ENCODE measurements at places on chromosomes 3 and 15. TPM values are rescaled to one million over a fixed set of nuclear protein-coding genes. Genes with fewer than 3 reads are reported as not detected.

The PDZRN3 gene
- total RNA-seq: not detected

The SLC28A2 gene
- not detected for total RNA-seq

The ATP13A4 gene
- 6.5 TPM for total RNA-seq

The CTXN2 gene
- not detected for total RNA-seq

The CDCP1 gene
- 7.0 TPM for total RNA-seq

DNA sequence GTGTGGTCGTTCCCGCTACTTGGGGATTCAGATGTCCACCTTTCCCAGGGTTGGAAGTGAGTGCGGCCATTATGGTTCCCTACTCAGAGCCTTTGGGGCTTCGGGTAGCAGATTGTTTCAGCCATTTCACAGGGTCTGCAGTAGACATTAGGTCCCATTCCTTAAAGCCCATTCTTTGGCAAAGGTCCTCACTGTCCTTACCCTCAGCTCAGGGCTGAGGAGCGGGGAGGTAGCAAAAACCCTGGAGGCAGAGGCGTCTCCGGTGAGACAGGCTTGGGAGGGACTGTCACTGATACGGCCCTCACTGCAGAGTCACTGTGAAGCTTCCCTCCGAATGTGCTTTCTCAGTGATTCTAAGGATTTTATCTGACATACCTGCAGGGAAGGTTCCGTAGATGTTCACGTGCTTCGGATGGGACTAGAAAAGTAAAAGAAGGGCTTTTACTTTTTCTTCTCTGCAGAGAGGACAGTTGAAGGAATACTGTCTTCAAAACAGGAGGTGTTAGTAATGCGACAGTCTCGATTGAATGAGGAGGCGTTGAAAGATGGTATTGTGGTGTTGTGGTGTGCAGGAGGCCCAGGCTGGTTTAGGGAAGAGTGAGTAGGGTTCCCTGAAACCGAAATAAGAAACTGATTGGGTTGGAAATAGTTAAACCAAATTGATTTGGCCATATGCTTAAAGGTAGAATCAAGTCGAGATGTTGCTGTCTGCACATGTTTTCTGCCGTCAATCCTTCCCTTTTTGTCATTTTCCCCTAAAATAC lies 630 bp downstream of the ATP6V1A start:
- peaks cover 15% of the 10 kb centered on the region for H3K36me3 ChIP-seq
- peaks cover 41% of the 10 kb centered on the region for H3K4me1 ChIP-seq
- peak overlapping the region; percentile 100 for H3K27ac ChIP-seq
- DNase-seq: peak; percentile 49
- peak overlapping the region; percentile 92 for H3K4me3 ChIP-seq

DNA sequence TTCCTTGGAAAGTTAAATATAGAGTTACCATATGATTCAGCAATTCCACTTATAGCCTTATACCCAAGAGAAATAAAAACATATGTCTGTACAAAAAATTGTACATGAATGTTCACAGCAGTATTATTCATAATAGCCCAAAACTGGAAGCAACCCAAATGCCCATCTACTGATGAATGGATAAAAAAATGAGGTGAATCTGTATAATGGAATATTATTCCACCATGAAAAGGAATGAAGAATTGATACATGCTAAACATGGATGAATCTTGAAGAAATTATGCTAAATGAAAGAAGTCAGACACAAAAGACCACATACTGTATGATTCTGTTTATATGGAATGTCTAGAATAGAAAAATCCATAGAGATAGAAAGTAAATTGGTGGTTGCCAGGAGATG lies 61.4 kb downstream of the TTC23 start:
- DNase-seq: no peak
- H3K27ac ChIP-seq: no peak overlapping the region
- H3K27me3 ChIP-seq: peaks cover 10% of the 10 kb centered on the region
- H3K4me1 ChIP-seq: no peaks in the 10 kb centered on the region
- H3K4me3 ChIP-seq: no peak overlapping the region

- peaks cover 4% of the 10 kb centered on the region for H3K36me3 ChIP-seq
- H3K27me3 ChIP-seq: no peaks in the 10 kb centered on the region
- H3K27ac ChIP-seq: no peak overlapping the region
- H3K4me3 ChIP-seq: no peak overlapping the region
- peaks cover 22% of the 10 kb centered on the region for H3K4me1 ChIP-seq
- DNase-seq: no peak
These were observed 8.4 kb downstream of the NR1D2 start for GRCh38 chr3:23953523-23953922.

DNA sequence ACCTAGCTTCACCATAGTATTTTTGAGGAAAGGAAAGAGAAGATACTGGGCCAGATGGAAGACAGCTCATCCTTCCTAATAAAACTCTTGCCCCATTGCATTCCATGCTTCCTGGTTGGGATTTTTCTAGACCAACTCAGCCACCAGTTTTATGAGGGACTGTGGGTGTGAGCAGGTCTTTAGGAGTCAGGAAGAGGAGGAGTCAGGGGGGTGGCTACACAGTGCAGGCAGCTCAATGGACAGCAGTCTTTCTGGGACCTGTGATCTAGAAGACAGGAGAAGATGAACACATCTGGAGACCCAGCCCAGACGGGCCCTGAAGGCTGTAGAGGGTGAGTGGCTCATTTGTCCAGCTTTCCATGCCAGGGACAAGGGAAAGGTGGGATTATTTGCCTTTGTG lies at the start of gene NOX5:
Gene NOX5, plus strand, starts transcription at position 242 of the 400 bp plus-strand sequence. Its CDS starts 41 bp downstream, at position 283.
- peaks cover 6% of the 10 kb centered on the region for H3K27me3 ChIP-seq
- peak; percentile 21 for DNase-seq
- H3K36me3 ChIP-seq: peaks cover 4% of the 10 kb centered on the region

- no peaks in the 10 kb centered on the region for H3K27me3 ChIP-seq
- no peak overlapping the region for H3K4me3 ChIP-seq
- H3K36me3 ChIP-seq: no peaks in the 10 kb centered on the region
- H3K27ac ChIP-seq: peak overlapping the region; percentile 55
These were observed 4.7 kb upstream of the TBC1D2B start for GRCh38 chr15:78082106-78082742.

DNA sequence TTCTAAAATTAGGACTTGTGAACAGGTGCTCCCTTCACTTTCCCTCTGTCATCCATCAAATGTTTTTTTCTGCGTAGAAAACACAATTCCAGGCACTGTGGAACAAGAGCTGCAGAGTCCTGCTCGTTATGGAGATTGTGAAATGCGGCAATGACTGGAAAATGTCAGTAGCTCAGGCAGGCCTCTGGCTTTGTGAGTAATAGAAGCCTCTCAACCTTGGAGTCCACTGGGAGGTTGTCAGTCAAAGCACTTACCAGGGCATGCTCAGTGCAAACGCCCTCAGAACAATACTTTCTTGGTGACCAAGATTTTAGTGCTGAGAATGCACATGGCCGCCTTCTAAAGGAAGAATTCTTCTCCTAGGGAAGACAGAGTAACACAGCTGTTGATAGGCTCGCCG lies 26.7 kb upstream of the MED12L start:
- no peak overlapping the region for H3K4me3 ChIP-seq
- no peak overlapping the region for H3K27ac ChIP-seq
- H3K4me1 ChIP-seq: no peaks in the 10 kb centered on the region
- no peak for DNase-seq
- H3K36me3 ChIP-seq: no peaks in the 10 kb centered on the region

DNA sequence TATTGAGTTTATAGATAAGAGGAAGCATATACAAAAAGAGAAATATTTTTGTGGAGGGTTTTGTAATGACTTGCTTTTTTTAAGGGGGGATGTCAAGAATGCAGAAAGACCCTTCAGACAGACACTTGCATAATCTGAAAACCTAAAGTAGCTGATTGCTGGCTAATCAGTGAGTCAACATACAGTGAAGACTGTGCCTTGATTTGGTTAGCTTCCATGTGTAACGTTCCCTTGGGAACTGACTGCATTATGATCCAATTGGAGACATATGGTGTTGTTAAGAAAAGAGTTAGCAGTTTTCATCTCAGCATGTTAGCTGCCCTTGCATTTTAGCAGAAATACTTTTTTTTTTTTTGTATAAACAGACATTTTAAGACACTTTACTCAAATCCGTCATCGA lies 483.2 kb downstream of the RBMS3 start:
- no peaks in the 10 kb centered on the region for H3K27me3 ChIP-seq
- H3K36me3 ChIP-seq: no peaks in the 10 kb centered on the region
- no peaks in the 10 kb centered on the region for H3K4me1 ChIP-seq
- DNase-seq: no peak
- no peak overlapping the region for H3K4me3 ChIP-seq

- H3K36me3 ChIP-seq: no peaks in the 10 kb centered on the region
- no peak overlapping the region for H3K27ac ChIP-seq
- DNase-seq: no peak
- no peak overlapping the region for H3K4me3 ChIP-seq
- no peaks in the 10 kb centered on the region for H3K4me1 ChIP-seq
These were observed 109.0 kb downstream of the CGGBP1 start for GRCh38 chr3:87949879-87950208.

- H3K27me3 ChIP-seq: no peaks in the 10 kb centered on the region
- H3K36me3 ChIP-seq: no peaks in the 10 kb centered on the region
- DNase-seq: no peak
These were observed 77.7 kb downstream of the ROBO1 start for GRCh38 chr3:79690072-79690471.

GRCh38 chr3:39185959-39186691 lies 6.3 kb downstream of the XIRP1 start:
- no peaks in the 10 kb centered on the region for H3K36me3 ChIP-seq
- peaks cover 6% of the 10 kb centered on the region for H3K4me1 ChIP-seq
- H3K27ac ChIP-seq: no peak overlapping the region
- no peak overlapping the region for H3K4me3 ChIP-seq

DNA sequence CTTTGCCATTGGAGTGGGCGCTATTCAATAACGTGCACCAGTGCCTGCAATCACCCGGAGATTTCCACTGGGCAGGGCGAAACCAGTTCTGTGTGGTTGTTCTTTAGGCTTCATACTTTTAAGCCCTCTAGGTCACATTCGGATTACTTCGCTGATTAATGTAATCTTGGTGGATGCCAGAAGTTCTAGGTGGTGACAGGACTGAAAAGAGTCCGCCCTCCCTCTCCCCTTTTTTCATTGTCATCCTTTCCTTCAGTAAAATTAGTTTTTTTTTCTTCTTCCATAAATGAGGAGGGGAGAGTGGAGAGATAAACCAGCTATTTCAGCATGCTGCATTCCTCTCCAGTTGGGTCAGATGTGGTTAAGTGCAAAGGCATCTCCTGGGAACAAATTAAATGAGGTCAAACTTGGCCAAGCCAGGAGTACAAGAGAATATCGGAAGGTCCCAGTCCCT lies 2.3 kb upstream of the SLC2A2 start:
- H3K36me3 ChIP-seq: no peaks in the 10 kb centered on the region
- peaks cover 21% of the 10 kb centered on the region for H3K27me3 ChIP-seq
- DNase-seq: no peak

DNA sequence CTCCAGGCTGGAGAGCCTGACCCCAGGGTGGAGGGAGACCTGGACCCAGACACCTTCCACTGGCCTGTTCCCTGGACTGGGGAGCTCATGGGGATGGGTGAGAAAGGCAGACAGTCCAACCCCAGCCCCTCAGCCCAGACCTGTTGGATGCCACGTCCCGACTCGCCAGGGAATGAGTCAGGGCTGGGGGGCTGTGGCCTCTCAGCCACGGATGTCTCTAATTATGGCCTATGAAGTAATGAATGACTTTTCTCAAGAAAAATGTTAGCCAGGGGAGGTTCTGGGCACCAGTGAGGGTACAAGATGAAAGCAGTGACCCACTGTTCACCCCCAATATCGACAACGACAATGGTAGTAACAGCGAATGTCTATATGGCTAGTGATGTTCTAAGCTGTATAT lies 107.0 kb upstream of the RPL32 start:
- peak overlapping the region; percentile 52 for H3K27ac ChIP-seq
- no peak overlapping the region for H3K4me3 ChIP-seq
- no peak for DNase-seq
- H3K36me3 ChIP-seq: no peaks in the 10 kb centered on the region
- peaks cover 52% of the 10 kb centered on the region for H3K4me1 ChIP-seq
- no peaks in the 10 kb centered on the region for H3K27me3 ChIP-seq

GRCh38 chr3:108342837-108343486 lies 46.6 kb downstream of the HHLA2 start:
- peak; percentile 43 for DNase-seq
- H3K27me3 ChIP-seq: peaks cover 5% of the 10 kb centered on the region
- H3K27ac ChIP-seq: peak overlapping the region; percentile 77
- H3K4me3 ChIP-seq: peak overlapping the region; percentile 8
- peaks cover 27% of the 10 kb centered on the region for H3K36me3 ChIP-seq

- peaks cover 35% of the 10 kb centered on the region for H3K4me1 ChIP-seq
- no peaks in the 10 kb centered on the region for H3K27me3 ChIP-seq
- DNase-seq: no peak
- peaks cover 3% of the 10 kb centered on the region for H3K36me3 ChIP-seq
These were observed 4.8 kb downstream of the TTBK2 start for GRCh38 chr15:42915654-42916315.

- H3K4me1 ChIP-seq: peaks cover 24% of the 10 kb centered on the region
- no peak for DNase-seq
- H3K4me3 ChIP-seq: no peak overlapping the region
These were observed 68.1 kb downstream of the CHDH start for GRCh38 chr3:53778153-53778552.

DNA sequence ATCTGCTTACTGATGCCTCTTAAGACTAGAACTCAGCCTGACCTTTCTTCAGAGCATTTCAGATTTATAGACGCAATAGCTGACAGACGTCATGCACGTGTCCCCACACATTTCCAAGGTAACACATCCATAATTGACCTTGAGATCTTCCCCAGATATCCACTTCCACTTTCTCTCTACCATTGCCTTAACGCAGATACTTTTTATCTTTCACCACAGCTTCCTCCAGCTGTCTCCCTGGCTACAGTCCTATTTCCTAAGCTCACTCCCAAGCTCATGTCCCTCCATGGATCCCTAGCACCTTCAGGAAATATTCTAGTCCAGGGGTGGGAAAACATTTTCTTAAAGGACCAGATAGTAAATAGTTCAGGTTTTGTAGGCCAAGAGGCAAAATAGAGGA lies 173.0 kb upstream of the MITF start:
- DNase-seq: no peak
- no peak overlapping the region for H3K4me3 ChIP-seq
- no peak overlapping the region for H3K27ac ChIP-seq
- H3K4me1 ChIP-seq: no peaks in the 10 kb centered on the region
- no peaks in the 10 kb centered on the region for H3K36me3 ChIP-seq

DNA sequence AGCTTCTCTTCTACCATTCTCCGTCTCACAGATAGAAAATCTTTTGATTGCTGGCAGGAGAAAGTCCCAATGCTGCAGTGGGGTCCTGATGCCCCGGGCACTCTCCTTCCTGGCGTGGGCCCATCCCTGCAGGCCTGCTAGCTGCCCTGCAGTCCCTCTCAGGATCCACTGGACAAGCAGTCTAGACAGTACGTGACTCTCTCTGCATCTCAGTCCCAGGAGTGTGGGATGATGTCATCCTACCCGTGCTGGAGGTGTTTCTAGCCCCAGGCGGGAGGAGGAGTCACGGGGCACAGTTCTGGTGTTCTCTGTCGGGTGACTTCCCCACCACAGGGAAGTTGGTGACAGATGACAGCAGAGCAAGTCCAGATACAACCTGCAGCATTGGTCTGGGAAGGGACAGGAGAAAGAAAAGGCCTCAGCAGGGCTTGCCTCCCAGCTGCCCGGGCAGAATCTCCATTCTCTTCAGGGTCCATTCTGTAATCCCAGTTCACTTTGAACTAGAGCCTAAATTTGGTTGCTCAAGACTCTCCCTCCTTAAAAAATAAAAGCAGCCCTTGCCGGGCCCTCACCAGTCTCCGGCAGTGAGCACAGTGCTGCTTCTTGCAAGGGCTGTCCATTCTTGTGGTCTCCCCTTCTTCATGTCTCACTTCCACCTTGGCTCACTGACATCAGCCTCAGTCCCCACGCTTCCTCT lies 30.6 kb downstream of the SLC28A1 start:
- peak; percentile 88 for DNase-seq
- H3K4me1 ChIP-seq: peaks cover 30% of the 10 kb centered on the region
